Activated effector memory CD4-positive, alpha-beta T cell treated with Interleukin-2 at 50 U/mL for 16 hours (primary cell): ENCODE measurements at places on chromosomes 6 and 20.

GRCh38 chr20:44633872-44634600 lies 17.5 kb downstream of the ADA start:
- no peak for DNase-seq

DNA sequence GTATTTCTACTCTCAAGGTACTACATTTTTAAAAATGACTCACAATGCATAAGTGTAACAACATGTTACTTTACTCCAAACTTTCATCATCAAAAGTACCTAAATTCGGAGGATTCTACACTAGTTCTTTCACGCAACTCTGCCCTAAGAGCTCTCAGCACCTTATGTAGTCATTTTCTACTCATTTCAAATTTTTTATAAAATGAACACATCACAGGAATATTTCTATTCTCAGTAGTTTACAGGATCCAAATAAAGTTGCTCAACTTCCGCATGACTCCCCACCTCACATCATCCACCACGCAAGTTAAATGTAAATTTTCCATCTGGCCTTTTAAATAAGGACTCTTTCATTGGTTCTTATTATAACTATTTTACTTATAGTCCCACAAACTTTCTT lies 344.9 kb upstream of the MANEA start:
- DNase-seq, result no peak

- no peak for DNase-seq
Observed at GRCh38 chr20:50434653-50435396, 75.4 kb upstream of the PTPN1 start.

DNA sequence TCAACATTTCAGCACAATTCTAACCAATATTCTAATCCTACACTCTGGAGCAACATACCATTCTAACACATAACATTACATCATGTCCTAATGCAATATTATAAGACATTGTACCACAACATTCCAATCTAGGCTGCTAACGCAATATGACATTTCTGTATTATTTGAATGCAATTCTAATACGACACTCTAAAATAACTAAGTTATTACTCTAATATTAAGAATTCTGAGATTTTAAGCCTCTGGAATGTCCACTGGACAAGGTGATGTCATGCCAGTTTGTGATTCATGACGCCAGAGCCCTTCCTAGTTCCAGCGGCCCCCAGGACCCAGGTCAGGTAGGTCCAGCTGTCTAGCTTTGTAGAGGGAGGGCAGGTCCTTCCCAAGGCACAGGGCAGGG lies 69.7 kb upstream of the SIRPA start:
- no peak for DNase-seq

DNA sequence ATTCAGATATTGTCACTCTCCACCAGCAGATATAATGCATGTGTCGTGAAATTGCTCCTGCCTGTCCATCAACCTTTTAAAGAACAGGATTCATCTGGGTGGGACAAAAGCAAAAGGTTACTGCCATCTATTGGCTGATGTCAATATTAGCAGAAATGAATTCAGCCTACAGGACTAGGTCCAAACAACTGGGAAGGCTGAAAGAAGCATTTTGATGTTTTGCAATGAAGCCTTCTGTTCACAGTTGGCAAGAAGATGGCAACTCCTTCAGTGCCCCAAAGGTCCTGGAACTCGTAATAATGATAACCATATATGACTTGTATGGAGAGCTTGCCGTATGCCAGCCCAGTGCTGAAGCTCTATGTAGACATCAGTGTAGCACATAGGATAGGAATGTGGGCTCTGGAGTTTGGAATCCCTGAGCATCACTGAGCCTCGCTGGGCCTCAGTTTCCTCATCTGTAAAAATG lies 7.5 kb downstream of the BCAS1 start:
- no peak for DNase-seq

DNA sequence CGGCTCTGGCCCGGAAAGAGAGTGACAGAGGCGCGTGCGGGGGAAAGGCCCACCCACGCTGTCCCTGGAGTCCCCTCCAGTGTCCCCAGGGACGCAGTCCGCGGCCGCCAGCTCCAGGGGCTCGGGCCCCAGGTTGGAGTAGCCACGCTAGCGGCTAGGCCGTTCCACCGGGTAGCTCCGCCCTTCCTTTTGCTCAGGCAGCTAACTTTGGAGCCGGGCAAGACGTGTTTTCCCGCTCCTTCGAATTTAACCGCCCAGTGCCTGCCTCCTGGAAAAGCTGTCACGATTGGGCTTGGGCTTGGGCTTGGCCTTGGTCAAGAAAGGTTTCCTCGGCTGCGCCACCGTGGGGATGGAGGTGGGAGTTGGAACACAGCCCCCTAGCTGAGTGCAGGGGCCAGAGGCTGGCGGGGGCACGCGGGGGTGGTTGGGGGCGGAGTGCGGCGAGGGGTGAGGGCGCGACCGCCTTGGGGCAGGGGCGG lies 4.7 kb downstream of the LINC00237 start:
- no peak for DNase-seq

GRCh38 chr6:48505621-48506020 lies 394.6 kb upstream of the PTCHD4 start:
- no peak for DNase-seq

- DNase-seq, result no peak
Observed at GRCh38 chr6:88870717-88871330, 92.6 kb downstream of the RNGTT start.
